NCI-H187 (cell line): ENCODE measurements at places on chromosomes 12 and 14.
A peak's percentile ranks its signal among the peaks of the same experiment; 100 is the strongest.

GRCh38 chr14:75800792-75801191 lies 139.7 kb downstream of the TTLL5 start:
- no peak for DNase-seq

GRCh38 chr12:104220931-104221330 lies 5.4 kb downstream of the TXNRD1 start:
- no peak for DNase-seq

DNA sequence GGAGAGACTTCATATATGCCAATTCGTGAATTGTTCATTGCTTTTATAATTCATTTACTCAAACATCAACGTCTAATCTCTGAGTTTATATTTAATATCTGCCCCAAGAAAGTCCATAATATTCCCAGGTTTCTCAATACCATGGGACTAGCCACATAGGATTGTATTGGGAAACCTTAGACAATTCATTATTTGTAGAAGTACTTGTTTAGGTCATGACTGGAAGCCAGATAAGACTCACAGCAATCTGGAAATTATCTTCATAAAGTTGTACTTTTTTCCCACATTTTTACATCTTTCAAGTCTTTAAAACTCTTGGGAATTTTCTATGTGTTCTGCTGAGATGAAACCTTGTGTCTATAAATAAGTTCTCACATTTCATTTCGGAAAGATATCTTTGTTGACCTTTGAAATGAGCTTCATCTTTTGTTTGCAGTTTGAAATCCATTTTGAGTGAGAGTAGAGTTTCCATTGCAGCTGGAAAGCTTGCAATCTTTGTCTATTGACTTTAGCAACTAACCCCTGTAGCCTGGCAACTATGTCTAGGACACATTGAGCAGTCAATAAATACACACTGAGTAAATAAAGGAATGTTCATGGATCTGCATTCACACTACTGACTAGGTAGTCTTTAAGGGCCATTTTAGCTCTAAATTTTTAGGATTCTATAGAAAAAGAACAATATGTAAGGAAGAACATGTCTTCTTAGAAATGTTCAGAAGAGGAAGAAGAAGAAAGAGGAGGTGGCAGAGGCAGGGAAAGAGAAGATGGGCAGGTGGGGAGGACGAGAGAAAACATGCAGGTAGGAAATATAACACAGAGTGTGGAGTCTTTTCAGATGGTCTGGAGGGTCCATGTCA lies 154.4 kb downstream of the LRIG3 start:
- DNase-seq = no peak

GRCh38 chr12:30200864-30201263 lies 417.1 kb upstream of the TMTC1 start:
- no peak for DNase-seq

GRCh38 chr14:75566321-75566720 lies 12.1 kb upstream of the FLVCR2 start:
- no peak for DNase-seq

GRCh38 chr14:101854366-101854765 lies 92.9 kb downstream of the PPP2R5C start:
- DNase-seq = no peak

GRCh38 chr12:9760699-9761418 lies at the start of gene CD69:
TSS of gene CD69 (minus strand) at chr12:9760901. CDS start at chr12:9760820, 81 bp downstream.
- DNase-seq = no peak

DNA sequence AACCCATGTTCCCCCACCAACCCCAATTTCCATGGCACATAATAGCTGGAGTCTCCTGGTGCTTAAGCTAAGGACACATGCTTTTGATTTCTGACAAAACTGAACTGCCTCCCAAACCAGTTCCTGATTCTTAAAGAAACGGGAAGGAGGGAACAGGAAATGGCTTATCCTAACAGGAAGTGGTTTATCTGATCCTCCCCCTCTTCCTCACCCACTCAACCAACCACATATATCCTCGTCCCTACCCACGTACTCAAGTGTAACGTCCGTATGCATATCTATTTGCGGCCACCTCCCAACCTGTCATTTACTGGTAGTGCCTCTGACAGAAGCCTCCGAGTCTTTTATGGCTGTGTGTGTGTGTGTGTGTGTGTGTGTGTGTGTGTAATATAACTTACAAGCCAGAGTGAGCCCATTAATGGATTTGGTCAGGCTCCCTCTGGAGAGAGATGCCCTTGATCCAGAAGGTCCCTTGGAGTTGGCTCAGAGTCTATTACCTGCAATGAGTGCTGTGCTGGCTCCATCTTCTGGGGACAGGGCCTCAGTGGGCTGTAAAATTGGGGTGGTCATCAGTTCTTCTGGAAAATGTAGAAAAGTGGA lies 7.7 kb downstream of the DAZAP2 start:
- DNase-seq = no peak

DNA sequence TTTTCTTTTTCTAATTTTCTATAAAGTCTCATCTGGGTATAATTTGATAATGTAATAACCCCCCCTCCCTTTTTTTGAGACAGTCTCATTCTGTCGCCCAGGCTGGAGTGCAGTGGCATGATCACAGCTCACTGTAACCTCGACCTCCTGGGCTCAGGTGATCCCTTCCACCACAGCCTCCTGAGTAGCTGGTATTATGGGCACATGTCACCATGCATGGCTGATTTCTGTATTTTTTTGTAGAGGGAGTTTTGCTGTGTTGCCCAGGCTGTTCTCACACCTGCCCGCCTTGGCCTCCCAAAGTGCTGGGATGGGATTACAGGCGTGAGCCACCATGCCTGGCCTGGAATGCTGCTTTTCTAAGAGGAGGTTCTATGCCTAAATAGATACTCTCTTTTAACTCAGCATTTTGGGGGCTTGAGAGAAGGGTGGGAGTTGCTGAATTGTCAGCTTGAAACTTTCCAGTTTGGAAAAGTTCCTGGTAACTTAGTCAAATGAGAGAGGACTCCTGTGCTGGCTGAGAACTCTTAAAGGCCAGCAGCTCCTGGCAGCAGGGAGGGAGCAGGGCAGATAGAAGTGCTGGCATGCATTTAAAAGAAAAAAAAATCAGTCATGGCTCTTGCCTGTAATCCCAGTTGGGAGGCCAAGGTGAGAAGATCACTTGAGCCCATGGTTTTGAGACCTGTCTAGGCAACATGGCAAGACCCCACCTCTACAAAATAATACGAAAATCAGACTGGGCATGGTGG lies 13.0 kb downstream of the NUDT4 start:
- DNase-seq = no peak

DNA sequence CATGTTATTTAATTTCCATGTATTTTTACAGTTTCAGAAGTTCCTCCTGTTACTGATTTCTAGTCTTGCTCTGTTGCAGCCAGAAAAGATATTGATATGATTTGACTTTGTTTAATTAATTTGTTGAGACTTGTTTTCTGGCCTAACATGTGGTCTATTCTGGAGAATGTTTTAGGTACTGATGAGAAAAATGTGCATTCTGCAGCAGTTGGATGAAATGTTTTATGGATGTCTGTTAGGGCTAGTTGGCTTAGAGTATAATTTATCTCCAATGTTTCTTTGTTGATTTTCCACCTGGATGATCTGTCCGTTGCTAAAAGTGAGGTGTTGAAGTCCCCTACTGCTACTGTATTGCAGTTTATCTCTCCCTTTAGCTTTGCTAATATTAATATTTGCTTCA lies 54.4 kb downstream of the GPR137C start:
- no peak for DNase-seq

GRCh38 chr14:91573528-91573893 lies 63.4 kb upstream of the PPP4R3A start:
- no peak for DNase-seq

DNA sequence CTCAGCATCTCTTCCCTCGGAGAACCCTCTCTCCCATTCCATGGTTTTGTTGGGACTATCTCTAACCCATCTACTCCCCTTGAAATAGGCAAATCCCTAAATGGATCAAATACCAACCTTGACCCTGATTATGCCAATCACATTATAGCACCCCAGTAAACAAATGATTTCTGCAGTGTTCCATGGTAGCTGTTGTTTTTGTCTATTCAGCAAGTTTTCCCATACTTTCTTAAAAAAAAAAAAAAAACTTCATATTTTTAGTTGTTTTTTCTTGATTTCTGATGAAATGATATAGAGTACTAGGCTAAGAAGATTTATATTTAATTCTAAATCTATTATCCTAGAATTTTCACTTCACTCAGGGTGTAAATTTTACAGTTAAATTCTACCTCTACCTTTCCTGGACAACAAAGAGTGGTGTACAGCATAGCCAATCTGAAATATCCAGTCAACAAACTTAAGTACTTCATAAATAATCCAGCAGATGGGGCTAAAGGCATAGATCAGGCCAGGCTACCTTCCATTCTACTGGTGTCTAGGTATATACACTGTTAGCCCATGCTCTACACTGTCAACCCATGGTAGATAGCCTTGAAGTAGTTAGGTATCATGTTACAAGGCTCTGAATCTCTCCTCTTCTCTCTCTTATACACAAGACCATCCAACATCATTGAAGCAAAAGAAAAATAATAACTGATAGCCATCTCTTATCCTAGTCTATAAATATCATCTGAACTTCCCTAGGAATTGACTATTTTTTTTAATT lies 82.2 kb downstream of the PLEKHG7 start:
- peak; percentile 13 for DNase-seq

GRCh38 chr12:48925304-48926011 lies at the start of gene FKBP11:
TSS of gene FKBP11 (minus strand) at chr12:48925492. CDS start at chr12:48925428, 64 bp downstream.
- no peak for DNase-seq

GRCh38 chr12:124681779-124682391 lies 114.5 kb upstream of the NCOR2 start:
- no peak for DNase-seq

GRCh38 chr14:53979113-53979681 lies 22.6 kb upstream of the BMP4 start:
- DNase-seq = no peak

DNA sequence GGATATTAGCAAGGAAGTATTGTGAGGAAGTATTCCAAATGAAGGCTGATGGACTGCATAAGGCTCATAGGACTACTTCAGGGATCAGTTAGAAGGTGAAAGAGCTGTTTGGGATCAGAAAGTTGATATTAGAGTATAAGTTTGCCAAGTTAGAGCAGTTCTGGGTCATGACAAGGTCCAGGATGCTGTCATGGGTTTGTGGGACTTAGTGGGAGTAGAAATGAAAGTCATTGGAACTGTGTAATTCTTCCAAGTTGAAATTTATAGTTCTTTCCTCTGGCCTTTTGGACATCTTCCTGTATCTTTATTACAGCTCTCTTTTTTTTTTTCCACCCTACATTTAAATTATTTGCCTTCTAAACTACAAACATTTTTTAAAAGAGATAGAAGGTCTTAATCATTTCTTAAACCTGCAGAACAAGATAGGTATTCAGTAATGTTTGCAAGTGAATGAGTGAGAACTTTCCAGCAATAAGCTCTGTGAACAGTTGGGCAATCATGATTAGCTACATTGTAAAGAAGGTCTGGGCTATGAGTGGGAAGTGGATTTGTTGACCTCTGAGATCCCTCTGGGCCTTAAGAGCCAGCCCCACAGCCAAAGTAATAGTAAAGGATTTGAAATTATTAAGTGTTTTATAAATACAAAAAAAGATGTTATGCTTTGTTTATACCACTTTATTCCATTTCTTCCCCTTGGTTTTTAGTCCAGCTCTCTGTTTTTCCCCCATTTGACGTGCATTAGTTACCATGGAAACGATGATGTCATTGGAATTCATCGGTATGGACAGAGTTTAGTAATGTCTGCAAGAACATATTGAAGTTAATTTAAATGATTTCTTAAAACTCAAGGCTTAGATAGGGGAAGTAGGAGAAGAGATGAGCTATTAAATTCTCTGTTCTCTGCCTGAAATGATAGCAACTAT lies 247.9 kb upstream of the ARHGAP5 start:
- no peak for DNase-seq

- DNase-seq = no peak
These were observed 545 bp downstream of the LIMA1 start for GRCh38 chr12:50282721-50283228.

DNA sequence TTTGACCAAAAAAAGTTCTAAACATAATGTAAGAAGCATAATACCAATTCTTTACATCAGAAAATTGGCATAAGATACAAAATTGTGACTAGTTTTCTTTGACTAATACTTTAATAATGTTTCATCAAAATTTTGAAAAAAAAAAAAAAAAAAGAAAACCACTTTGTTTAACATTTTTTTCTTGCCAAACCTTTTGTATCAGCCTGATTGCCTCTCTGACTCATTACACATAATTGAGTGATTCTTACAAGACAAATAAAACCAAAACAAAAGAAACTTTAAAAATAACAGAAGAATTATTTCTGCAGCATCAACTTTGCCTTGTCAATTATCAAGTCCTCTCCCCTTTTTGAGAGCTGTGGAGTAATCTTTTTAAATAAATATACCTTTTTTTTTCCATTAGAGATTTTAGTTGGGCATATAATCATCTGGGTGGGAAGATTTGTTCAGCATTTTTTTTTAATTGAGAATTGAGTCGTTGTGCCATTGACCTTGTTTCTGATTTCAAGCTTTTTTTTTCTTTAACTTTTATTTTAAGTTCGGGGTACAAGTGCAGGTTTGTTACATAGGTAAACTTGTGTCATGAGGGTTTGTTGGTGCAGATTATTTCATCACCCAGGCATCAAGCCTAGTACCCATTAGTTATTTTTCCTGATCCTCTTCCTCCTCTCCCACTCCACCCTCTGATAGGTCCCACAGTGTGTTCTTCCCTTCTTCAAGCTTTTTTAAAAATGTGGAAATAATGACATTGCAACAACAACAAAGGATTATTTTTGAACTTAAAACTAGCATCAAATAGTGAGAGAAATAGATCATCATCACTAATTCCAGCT lies 45.8 kb upstream of the HMGA2 start:
- DNase-seq = no peak

- no peak for DNase-seq
These were observed 183.5 kb upstream of the CAND1 start for GRCh38 chr12:67085699-67086098.

GRCh38 chr12:109811624-109811995 lies 21.6 kb downstream of the TRPV4 start:
- no peak for DNase-seq

DNA sequence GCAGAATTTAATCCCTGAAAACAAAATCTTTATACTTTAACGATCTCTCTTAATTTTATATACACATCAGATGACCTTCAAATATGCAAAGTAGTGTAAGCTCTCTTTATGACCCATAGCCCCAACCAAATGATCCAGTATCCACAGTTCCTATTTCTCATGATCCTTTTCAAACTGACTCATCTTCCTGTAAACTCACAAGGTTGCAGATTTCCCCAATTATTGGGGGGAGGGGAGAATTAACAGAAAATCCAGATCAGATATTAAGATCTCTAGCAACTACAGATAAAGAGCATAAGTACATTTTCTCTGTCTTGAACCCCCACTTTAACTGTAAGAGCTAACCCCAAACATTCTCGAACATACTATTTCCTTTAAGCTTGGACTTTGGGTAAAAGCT lies 12.5 kb downstream of the GNS start:
- no peak for DNase-seq

DNA sequence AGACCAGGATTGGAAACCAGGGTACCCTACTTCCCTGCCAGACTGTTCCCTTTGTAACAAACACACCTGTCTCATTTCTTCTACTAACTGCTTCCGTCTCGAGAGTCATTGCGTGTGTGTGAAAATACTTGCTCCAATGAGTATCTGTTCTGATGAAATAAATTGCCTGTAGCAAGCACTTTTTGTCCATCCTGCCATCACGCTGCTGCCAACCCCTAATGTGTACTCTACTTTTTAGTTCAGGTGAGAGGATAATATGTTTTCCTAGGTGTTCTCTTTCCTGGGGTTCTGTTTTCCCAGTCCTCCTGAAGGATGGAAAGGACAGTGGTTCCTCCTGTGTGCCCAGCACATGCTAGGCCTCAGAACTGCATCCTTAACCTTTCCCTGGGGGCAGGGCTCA lies 1.0 kb downstream of the TUNAR start:
- DNase-seq = no peak

GRCh38 chr12:111991946-111992345 lies 21.0 kb downstream of the TMEM116 start:
- no peak for DNase-seq
